CD4-positive, alpha-beta T cell treated with Interleukin-6 at 100 ng/mL for 8 hours (primary cell): ENCODE measurements at places on chromosomes 5 and 9.

DNA sequence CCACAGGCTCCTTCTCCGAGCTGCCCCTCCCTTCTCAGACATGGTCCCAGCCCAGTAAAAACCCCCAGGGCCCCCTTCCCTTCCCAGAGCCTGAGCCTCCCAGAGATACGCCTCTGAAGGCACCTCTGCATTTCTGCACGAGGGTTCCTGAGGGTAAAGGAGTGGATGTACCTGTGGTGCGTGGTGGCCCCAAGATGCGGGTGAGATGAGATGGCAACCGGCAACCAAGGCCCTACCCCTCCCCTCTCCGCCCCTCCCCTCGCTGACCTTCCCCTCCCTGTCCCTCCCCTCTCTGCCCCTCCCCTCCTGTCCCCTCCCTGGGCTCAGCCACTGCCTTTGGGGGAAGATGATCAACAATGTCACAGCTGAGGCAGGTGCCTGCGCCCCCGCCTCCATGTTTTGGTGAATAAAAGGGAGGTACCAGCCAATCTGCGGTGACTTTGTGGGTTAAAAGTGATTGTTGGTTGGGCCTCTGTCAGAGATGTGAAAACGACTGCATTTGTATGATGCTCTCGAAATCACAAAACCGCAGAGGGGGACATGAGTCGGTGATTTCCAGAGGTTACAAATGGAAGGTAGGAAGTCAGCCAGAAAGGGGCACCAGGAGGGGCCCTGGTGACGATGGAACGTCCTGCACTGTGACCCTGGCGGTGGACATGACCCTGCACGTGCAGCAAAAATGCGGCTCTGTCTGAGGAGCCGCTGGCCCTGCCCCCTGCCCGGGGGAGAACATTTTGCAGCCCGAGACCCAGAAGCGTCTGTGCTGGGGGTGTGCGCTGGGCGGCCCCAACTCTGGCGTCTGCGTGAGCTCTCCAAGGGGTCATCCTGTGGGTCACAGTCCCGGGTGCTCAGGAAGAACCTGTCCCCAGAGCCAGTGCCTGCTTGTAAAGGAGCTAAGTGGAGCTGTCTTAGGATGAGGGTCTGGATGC, 3.7 kb downstream of the LCN9 start:
- no peak for DNase-seq

- DNase-seq, result peak; percentile 0
These were observed 9.4 kb downstream of the FLT4 start for GRCh38 chr5:180639741-180640610.

DNA sequence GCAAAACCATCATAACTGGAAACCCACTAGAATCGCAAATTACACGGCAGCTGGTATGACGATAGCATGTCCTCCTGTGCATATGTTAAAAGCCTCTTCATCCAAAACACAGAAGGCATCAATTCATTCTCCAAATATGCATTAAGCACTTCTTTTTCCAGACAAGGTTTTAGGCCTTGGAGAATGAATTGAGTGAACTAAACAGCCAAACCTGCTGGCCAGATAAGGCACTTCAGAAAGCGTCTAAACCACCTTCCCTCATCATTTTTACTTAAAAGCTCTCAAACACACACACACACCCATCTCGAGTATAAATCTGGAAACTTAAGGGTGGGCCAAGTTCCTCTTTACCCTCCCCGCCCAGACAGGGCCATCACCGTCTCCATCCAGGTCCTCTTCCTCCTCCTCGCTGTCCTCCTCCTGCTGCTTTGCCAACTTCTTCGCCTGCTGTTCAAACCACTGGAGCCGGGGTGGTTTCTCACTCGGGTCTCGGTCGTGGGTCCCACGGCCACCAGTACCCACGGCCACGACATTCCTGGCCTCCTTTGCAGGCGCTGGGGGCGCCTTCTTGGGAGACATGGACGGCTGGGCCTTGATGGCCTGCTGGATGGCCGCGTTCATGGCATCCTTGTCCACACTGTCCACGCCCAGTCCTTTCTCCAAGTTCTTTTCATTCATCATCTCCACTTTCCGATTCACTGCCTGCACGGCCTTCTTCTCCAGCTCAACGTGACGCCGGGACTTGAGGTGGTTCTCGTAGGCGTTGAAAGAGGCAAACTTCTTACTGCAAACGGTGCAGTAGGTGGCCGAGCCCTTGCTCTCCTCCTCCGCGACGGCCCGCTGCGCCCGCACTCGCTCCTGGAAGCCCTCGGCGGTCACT, 696 bp downstream of the ZNF622 start:
- DNase-seq, result no peak

DNA sequence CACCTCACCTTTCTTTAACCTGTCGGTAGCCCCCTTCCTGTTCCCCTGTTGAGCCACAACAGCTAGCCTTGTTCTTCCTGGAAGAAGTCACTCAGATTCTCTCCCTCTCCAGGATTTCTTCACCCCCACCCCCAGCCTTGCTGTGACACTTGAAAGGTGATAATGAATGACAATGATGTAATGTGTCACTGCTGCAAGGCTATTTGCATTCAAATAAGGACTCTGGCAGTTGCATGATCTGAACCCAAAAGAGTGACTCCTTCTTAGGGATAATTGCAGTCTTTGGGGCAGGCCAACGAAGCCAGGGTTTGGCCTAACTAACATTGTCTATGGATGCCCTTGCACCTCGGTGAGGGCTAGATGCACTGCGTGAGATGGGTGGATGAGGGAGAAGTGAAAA, 154.4 kb upstream of the CLINT1 start:
- DNase-seq, result no peak

GRCh38 chr5:65394087-65394486, 87.6 kb downstream of the ADAMTS6 start:
- DNase-seq, result no peak

GRCh38 chr9:12748016-12748415, 26.8 kb upstream of the LURAP1L start:
- no peak for DNase-seq

DNA sequence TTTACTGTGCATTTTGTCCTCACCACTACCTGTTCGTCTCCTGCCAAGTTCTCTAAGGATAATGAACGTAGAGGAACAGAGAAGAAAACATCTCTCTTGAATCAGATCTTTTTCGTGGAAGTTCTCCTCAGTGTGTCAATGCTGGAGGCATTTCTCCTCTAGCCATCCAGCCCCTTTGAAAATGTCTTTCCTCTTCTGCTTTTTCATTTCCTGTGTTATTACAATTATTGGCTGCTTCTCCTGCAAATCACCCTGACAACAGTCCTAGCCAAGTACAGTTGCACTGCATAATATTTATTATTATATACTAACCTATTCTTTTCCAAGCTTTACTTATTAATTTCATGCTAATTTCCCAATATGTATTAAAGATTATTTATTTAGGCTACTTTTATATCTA, 61.8 kb upstream of the TRPM3 start:
- no peak for DNase-seq

DNA sequence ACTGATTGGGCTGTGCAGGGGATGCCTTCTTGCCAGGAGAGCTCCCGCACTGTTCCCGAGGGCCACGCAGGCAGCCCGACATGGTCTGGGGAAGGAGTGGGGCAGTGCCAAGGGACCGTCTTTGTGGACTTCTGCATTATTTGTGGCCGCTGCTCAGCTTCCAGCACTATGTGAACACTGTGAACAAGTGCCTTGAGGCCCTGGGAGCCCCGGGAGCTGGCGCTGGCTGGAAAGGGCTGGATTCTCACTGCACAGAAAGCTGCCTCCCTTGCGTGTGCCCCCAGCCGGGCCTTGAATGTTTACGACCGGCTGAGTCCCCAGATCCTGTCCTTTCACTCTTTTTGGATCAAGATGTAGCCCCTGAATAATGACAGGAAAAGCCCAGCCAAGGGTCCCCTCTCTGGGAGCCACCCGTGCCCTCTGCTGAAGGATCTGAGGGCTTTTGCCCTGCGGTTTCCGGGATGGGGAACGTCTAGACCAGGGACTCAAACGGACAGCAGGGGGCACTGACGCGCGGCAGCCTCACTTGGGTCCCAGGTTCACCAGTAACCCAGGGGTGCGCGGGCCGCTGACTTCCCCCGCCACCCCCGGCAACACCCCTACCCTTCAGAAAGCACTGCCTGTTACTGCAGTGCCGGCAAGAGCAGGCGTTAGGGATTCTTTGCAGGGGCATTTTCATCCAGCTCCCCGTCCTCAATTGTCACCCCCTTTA, 98.9 kb upstream of the FCN2 start:
- DNase-seq, result no peak

DNA sequence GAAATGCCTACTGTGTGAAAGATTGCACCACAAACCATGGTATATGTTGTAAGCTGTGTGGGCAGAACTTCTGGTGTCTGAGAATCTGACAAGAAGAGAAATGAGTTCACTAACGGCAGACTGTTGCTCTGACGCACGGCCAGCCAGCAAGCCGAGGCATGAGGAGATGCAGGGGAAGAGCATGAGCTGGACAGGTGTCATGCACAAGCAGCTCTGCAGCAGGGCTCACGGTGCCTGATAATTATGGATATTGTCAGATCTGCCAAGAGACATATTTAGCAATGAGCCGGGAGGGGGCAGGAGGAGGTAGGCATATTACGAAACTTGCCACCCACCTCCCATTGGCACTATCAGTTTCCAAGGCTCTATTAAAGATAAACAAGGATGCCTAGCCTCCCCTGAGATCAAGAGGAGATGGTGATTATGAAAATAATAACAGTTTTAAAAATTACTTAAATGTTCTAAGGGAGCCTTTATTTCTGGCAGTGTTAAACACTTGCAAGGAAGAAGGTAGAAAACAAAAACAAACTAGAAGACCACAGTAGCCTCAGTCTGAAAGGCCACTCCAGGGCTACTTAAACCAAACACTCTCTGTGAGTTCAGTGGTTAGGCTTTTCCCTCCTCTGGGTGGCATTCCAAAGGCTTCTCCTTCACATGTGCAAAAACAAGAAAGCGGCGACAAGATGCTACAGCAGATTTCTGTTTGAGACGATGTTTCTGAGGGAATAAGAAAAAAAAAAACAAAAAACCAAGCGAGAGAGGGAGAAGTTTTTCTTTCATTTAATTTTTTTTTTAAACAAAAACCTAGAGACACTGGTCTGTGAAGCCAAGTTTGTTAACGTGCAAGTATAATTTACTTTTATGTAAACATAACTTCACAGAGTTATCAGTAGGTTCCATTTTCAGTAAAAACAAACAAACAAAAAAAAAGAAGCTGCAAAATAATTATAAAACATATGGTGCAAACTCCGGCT, 339.5 kb downstream of the BNC2 start:
- DNase-seq, result no peak

DNA sequence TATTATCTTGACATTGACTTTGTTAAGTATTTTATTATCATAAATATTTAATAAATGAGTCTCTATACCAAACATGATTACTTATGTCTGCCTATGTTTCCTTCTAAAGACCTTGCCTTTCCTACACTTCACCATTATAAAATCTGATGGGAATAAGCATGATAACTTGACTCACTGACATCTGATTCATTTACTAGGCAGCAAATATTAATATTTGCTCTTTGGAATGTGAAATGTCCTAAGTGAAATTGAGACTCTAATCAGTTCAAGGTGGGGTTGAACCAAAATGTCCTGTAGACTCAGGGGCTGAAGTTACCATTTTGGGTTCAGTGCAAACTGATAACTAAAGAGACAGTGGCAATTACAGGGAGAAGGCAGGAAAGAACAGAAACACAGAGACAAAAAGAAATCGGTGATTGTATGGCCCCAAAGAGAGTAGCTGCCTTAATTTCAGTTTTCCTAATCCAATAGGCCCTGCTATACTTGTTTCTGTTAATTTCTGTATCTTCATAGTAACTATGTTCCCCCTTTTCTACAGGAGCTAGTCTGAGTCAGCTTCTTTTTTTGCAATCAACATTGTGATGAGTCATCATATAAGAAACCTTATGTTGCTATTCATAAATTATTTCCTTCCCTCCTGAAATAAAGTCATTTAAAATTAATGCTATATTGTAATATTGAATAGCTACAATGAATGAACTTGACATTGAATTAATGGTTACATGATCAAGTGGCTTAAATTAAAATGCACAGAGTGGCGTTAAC, 296.8 kb downstream of the PDE4D start:
- DNase-seq, result no peak

- DNase-seq, result no peak
These were observed 278.7 kb upstream of the TYRP1 start for GRCh38 chr9:12414514-12414913.

GRCh38 chr5:51895834-51896233, 512.6 kb downstream of the ISL1 start:
- no peak for DNase-seq

- no peak for DNase-seq
These were observed 8.4 kb downstream of the NDUFS4 start for GRCh38 chr5:53568871-53569270.

DNA sequence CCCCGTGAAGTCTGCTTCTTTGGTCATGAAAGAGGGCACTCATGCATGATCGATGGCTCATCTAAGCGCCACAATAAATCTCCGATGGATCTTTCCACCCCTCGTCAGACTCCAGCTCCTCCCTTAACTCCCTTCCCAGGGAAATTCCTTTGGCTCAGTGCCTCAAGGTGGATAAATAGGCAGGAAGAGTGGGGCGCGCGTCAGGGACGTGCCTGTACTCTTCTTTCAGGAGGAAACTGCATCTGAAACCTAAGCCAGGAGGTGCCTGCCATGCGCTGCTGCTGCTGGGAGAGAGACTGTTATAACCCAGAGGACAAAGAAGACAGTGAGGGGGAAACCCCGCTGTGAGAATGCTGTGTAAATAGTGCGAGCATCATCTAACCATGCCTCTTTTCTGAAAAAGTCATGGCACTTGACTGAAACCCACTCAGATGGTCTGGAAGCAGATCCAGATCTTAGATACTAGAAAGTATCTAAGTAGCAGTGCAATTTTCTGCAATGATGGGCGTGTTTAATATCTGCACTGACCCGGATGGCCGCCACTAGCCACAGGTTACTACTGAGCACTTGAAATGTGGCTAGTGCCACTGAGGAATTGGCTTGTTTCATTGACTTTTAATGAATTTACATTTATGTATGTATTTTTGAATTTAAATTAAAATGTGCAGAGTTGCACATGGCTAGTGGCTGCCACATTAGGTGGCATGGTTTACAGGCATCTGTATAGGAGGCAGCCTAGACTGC, 120.3 kb upstream of the BASP1 start:
- DNase-seq, result no peak

GRCh38 chr5:87645224-87645623, 232.5 kb upstream of the CCNH start:
- no peak for DNase-seq

- DNase-seq, result no peak
These were observed 137.3 kb downstream of the PHF2 start for GRCh38 chr9:93713716-93714115.

- no peak for DNase-seq
These were observed 808 bp downstream of the SPOCK1 start for GRCh38 chr5:137498301-137498735.

GRCh38 chr5:157354800-157355199, 88.9 kb downstream of the CYFIP2 start:
- no peak for DNase-seq

DNA sequence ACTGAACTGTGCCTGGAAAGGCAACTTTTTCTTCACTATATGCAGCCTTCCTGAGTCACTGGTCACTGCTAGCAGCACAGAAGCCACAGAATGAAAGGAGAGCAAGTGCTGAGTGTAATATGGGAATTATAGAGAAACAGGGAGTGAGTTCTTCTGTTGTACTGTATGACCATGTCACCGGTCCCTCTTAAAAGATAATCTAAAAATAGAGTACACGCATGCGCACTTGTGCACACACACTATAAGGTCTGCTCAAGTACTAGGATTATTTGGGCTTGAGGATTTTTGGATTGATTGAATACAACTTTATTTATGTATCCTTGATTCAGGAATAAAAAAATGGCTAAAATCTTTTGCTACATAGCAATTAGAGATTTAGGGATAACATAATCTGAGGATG, 571.9 kb downstream of the PDE4D start:
- no peak for DNase-seq
